Fibroblast of skin of right biceps (primary cell): ENCODE measurements at places on chromosomes 16 and 17.

GRCh38 chr17:64457156-64457555 lies 8.2 kb downstream of the MILR1 start:
- DNase-seq, result peak; percentile 30

DNA sequence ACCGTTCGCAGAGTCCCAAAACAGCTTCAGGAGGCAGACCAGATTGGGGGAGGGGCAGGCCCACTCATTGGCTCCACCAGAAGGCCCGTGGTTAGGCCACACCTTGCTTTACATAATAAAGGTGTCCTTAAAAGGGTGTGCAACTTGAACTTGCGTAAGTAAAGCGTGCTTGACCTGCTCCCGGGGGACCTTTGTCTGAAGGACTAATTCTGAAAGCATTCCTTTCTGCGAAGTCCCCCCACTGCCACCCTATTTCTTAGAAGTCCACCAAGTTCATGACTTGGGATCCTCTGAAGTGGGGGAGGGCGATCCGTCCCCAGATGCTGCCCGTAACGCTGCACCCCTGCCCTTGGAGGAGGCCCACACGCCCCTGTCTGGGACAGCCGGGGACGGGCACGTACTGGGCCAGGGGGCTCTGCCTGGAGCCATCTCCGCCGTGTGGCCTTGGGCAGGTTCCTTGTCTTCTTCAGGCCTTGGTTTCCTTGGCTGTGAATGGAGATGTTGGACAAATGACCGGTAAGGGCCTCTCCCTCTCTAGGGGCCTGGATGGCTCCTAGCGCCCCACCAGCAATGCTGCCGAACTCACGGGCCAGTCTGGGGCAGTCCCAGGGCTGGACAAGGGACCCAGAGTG lies 823 bp upstream of the ZNF469 start:
- no peak for DNase-seq

- DNase-seq, result no peak
Observed at GRCh38 chr16:67805718-67806427, 487 bp downstream of the RANBP10 start.

DNA sequence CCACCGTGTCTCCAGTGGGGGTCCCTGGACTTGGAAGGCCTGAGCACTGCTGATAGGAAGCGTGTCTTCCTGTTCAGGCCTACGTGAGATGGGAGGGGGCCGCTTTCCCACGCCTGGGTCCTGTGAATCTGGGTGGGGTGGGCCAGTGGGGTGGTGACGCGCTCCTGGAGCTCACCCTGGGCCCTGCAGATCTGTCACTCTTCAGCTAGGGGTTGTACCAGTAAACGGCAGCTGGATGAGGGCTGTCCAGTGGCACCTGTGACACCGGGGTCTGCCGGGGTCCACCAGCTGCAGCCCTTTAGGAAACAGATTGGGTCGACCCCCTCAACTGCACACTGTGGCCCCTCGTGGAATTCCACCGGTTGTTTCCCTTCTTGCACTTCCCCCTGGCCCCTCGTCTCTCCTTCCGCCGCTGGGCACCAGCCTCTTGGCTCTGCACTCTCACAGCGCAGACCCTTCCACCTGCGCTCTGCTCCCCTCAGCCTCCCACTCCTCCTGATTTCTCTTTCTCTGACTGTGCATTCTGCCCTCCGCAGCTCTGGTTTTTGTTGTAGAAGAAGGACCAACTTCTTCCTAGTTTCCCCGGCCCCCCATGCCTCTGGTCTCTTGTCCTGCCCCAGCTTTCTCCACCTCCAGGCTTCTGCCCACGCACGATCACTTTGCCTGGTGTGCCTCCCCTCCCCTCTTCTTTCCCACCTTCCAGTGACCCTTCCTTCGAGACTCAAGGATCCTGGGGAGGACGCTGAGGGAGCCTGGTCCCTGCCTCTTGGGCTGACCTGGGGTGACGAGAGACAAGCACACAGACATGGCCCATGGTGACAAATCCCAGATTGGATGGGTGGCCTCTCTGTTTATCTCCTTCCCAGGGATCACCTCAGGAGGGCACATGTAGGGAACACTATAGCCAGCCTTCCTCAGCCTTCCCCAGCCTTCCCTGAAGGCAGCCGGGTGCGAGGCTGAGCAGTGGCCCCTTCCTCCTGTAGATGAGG lies 4.8 kb downstream of the MRC2 start:
- DNase-seq, result no peak

DNA sequence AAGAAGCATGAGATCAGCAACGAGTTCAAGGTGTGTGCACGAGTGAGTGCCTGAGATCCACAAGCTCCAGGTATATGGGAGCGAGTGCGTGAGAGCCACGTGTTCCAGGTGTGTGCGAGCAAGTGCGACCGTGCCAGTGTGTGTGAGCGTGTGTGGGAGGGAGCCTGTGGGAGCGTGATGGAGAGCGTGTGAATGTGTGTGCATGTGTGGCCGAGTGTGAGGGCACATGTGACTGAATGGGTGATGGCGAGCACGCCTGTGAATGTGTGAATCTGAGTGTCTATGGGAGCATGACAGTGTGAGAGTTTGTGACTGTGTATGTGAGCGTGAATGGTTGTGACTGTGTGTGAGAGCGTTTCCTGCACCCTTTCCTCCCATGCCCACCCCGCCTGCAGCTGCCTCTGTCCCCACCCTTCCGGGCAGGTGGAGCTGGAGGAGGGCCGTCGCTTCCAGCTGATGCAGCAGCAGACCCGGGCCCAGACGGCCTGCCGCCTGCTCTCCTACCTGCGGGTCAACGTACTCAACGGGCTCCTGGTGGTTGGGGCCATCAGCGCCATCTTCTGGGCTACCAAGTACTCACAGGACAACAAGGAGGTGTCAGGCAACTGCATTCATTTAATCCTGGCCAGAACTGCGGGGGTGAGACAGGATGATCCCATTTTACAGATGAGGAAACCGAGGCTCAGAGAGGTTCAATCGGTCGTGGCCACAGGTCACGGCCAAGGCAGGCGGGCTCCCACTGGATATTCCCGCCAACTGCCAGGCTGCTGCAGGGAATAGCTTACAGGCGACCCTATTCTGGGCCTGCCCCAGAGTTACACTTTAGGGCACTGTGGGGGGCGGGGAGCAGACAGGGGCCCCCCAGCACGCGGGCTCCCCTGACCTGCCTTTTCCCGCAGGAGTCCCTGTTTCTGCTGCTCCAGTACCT lies 3.7 kb downstream of the TMC8 start:
- DNase-seq, result no peak

DNA sequence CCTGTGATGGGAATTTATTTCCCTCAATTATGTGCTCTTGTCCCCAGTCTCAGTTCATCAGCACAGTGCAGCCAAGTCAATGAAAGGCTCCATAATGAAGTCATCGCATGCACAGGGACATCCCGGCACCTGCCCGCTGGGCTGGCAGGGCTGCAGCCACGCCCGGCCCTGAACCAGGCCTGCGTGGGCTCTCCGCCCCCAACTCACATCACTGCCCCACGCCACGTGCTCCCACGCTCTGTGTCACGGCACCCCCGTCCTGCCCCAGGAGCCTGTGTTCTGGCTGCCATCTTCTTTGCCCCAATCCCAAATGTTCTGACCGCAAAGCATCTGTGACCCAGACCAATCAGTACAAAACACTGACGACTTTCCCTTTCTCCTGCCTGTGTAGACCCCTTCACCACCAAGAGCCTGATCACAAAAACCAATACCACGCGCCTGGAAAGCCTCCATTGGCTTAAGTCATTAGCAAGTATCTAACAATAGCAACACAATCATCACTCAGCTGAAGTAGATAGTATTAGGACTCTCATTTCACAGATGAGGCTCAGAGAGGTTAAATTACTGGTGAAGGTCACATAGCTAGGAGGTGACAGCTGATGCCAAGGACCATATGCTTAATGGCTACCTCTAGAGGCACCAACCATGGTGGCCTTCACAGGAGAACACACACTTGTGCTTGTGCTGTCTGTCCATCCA lies 202.5 kb downstream of the ZFHX3 start:
- no peak for DNase-seq

DNA sequence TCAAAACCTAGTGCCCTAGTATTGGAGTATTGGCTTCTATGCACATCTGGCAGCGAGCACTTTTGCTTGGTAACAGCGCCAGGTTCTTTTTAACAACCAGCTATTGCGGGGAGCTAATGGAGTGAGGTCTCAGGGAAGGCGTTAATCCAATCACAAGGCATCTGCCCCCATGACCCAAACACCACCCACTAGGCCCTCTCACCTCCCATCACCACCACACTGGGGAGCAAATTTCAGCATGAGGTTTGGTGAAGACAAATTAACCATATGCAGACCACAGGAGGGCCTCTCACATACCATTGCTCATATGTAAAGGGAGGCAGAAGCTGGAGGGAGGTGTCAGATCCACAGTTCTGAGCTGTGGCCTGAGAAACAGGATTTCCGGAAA lies 893 bp upstream of the ODF4 start:
- DNase-seq, result peak; percentile 36
